ENCODE measurements at places on chromosomes 3 and 15.

DNA sequence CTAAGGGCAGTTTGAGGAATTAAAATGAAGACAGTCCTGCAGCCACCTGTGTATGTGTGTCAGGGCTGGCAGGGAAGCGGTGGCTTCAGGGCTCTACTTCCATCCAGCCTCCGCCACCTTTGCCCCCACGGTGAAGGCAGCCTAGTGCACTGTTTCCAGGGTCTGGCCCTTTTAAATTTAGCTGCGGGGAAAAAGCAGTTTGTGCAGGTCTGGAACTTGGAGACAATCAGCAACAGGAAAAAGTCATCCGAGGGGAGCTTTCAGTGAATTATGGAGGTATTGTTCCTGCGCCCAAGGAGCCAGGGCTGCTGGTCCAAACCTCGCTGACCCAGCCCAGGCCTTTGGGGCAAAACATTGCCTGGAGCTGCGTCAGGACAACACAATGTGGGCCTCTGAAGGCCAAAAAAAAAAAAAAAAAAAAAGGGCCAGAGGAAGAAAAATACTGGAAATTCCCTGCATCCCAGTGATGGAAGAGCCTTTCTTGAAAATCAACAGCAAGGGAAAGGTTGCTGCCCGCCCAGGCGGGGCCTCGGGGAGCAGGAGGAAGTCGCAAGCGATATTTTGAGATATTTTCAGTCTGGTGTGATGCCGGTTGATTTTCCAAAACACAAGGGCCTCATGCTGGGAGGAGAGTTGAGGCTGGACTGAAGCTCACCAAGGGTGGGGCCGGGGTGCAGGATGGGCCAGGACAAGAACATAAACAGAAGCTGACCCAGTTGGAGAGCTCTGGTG is 25.5 kb upstream of the FGD5 start:
- no peak for DNase-seq

DNA sequence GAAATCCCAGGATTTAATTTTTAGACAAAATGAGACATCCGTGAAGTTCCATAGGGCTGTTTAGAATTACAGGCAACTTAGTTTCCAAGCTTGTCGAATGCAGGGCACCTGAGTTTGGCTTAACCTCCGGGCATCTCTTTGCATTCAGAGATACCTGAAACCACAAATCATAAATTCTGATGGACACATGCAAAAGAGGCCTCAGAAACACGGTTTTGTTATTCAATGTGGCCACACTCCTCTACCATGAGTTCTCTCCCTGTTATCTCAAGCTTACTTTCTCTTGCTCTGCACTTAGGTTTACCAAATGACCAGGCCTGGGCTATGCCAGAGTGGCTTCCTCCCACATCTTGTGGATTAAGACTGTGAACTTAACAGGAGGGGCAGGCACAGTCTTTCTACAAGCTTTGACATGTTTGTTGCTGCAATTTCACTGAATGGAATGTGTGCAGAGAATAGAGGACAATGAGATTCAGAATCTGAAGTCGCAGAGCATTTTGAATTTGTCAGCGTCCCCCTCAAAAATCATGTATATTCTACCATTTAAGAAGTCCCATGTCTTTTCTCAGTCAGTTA is 137.7 kb downstream of the TPRG1 start:
- no peak for DNase-seq

DNA sequence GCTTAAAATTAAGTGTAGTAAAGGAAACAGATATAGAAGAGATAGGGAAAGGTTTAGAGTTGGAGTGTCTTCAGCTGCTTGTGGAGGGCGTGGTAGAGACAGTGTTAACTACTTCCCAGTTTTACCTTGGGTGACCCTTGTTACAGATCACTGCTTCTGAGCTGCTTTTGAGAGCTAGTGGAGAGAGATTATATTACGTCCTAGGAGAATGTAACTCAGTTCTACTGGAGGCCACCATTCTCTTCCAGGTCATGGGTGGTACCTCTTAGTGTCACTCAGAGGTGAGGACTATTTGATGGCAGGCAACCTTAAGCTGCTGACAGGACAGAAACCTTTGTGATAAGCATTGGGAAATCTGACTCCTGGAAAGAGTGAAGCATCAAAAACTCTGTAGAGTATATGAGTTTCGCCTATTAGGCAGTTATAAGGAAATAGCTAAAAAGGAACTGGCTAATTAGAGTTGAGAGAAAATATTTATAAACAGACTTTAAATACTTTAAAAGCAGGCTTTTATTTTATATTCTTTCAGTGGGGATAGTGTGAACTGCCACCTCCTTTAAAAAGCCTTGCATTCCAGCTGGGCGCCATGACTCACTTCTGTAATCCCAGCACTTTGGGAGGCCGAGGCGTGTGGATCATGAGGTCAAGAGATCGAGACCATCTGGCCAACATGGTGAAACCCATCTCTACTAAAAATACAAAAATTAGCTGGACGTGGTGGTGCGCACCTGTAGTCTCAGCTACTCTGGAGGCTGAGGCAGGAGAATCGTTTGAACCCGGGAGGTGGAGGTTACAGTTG is 106.5 kb downstream of the ZNF609 start:
- DNase-seq, result no peak

- no peak for DNase-seq
Measured at GRCh38 chr15:71218272-71218805, 103.1 kb downstream of the THSD4 start.

DNA sequence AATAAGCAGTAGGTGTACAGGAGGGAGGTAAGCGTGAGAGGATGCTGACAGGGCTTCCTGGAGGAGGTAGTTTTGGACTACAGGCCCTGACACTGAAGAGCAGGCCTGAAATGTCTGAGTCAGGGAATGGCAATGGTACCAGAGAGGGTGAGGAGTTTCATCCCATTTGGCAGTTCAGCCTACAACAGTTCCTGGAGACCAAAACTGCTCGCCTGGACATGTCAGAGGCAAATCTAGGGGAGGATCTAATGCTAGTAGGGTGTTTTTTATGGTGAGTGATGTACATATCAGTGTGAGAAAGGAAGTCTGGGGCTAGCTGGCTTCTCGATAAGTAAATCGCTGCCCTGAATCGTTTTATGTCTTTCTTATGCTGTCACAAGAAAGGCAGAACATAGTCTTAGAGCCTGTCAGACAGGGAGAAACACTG is 13.8 kb upstream of the TNFSF10 start:
- no peak for DNase-seq

DNA sequence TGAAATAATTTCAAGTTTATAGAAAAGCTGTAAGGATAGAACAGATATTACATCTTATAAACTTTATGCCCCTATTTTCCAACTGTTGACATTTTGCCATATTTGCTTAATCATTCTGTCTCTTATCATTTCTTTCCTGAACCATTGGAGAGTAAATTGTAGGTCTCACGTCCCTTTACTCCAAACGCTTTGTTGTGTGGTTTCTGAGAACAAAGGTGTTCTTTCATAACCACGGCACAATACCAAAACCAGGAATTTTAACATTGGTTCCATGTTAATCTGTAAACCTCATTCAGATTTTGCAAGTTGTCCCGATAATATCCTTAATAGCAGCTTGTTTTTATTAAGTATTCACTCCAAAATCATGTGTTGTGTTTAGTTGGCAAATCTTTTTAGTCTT is 134.8 kb downstream of the AKAP13 start:
- no peak for DNase-seq

- DNase-seq, result no peak
Measured at GRCh38 chr3:143830786-143831185, 17.5 kb downstream of the SLC9A9 start.

DNA sequence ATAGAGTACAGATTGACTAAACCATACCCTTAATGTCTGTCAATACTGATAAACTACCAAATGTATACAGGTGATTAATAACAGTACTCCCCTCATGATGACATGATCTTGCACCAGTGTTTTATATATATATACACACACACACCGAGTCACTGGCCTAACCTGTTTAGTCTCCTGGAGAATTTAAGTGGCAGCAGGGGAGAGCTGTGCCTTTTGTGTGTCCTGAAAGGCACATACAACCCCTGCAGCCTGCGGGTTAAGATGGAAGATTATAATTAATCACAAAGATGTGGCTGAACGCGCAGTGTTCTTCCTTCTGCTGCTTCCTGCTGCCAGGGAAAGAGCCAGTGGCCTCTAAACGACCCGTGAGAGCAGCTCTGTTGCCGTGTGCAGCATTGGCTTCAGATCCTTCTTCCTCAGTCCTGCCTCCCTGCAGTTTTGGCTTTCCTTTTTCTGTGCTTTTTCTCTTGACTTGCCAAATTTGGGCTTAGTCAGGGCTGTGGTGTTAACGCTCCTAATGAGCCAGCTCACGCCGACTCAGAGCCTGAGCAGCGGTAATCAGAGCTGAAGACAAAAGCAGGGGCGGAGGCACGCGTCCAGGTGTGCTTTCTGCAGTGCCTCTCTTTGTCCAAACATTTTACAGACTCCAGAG is 42.5 kb upstream of the UBE3A start:
- peak; percentile 77 for DNase-seq

GRCh38 chr3:63791974-63792373 is 27.1 kb upstream of the C3orf49 start:
- DNase-seq, result peak; percentile 31

DNA sequence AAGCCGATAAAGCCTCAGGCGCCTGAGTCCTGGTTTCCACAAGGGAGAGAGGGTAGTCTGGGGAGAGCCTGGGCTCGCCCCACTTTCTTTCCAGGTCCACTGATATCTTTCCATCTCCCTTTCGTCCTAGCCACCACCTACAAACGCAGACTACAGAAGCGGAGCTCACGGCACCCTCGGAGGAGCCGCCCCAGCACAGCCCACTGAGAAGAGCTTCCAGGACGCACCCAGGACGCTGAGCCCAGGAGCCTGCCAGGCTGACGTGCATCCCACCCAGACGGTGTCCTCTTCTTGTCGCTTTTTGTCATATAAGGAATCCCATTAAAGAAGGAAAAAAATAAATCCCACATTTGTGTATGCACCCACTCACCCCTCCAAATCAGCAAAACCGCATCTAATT is 21.1 kb downstream of the HAPLN3 start:
- DNase-seq, result no peak

DNA sequence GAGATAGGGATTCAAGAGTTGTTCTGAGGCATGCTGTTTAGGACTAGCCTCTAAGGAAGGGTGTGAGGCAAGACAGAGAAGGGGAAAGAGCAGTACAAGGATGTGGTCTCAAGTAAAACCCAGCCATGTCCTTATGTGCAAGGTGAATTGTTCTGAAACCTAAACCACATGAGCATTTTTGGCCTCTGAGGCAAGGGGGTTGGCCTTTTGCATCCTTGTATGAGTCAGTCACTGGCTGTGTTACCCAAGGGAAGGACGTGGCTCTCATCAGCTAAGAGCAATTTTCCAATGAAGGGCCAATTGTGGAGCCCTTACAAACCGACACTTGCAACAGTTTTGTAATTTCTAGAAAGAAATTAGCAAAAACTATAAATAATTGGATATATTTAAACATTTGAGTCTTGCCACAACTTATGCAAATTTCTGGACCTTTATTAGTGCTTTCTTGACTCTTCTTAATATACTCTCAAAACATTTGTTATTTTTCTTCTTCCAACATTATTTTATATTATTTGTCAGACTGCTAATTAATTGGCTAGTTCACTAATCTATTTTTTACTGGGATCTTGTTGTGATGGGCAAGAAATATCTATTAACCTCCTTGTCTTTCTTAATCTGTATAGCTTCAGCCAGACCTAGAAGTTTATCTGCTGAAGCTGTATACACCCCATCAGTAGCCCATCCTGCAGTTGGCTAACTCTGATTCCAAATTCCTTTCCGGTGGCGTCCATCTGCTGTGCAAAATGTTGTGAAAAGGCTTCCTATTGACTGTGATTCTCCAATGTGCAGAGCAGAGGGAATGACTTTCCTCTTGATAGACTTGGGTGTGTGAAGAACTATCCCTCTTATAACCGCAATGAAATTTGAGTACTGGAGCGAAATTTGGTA is 97.7 kb upstream of the P2RY1 start:
- DNase-seq, result no peak

- DNase-seq, result no peak
Measured at GRCh38 chr15:64948916-64949315, 37.2 kb downstream of the ANKDD1A start.

Data from cerebellar cortex (tissue), 1 donor.